RPMI8226 (cell line): ENCODE measurements at places on chromosomes 2 and 18.

DNA sequence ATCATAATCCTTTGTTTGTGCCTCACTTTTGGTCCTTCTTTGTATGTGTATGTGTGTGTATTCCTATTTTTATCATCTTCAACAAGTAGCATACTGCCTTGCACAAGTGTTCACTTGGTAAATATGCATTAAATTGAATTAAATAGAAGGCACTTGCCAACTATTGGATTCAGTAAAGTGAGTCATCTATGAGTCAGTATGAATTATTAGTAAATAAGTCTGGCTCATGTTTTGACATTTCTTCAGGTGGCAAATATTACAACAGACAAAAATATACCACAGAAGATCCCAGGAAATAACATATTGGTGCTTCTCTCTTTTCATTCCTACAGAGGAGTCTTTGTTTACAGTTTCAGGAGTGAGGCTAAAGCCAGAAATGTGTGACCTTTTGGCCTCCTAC is 84.1 kb downstream of the CDK15 start:
- DNase-seq, result no peak

DNA sequence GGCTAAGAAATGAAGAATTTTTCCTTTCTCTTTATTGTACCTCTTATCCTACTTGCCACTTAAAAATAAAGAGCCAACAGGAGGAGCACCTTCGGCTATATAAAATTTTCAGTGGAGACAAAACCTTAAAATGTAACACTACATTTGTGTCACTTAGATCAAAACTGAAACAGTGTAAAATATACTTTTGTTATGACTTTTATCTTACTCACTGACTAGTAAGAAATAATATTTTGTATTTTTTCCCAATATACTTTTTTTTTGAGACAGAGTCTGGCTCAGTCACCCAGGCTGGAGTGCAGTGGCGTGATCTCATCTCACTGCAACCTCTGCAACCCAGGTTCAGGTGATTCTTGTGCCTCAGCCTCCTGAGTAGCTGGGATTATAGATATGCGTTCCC is 28.3 kb downstream of the KCNJ13 start:
- no peak for DNase-seq

DNA sequence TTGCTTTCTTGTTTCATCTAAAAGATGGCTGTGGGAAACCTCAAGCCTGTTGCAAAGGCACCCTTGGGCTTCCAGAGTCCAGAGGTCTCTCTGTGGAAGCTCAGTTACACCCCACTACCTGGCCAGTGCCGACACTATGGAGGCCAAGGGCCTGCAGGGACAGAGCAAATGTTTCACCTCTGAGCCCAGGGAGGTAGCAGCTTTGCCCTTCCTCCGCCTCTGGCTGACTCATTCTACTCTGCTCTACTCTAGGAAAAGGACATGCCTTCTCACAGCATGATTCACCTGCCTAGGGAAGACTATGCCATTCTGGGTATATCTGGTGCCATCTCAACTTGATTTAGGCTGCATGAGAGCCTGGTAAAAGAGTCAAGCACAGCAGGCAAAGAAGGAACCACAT is 12.2 kb downstream of the MYOM1 start:
- no peak for DNase-seq

GRCh38 chr18:64407606-64408005 is 258.7 kb upstream of the LINC00305 start:
- DNase-seq, result peak; percentile 44

- DNase-seq, result no peak
Observed at GRCh38 chr2:100418406-100418962, 1.0 kb upstream of the CHST10 start.

GRCh38 chr2:144920755-144921530 is 401.0 kb upstream of the ZEB2 start:
- DNase-seq, result no peak

- no peak for DNase-seq
Observed at GRCh38 chr2:9199716-9200632, 6.6 kb upstream of the ASAP2 start.

DNA sequence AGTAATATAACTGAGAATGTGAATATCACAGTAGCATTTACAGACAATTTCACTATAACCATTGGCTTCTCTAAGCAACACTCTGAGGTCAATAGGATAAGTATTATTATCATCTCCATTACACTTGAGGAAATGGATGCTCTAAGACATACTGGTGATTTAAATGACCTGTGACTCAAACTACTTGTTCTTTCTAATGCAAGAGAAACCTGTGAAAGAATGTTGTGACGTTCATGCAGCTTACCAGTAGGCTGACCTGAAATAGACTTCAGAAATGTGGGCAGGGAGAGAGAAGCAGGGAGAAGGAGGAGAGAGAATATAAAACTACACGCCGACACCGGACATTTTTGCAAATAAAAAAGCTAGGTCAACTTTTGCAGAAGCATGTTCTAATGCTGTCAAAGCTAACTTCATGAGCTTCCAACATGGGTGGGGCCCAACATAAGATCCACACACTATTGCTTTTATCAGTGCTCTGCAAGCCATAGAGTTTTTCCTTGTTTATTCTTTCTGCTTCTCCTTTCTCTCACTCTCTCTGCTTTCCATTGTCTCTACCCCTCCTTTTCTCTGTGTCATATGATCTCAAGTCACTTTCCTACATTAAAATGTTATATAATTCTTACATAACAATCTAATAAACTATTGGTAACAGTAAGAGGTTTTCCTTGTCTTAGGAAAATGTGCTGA is 217.6 kb upstream of the FN1 start:
- DNase-seq, result no peak

DNA sequence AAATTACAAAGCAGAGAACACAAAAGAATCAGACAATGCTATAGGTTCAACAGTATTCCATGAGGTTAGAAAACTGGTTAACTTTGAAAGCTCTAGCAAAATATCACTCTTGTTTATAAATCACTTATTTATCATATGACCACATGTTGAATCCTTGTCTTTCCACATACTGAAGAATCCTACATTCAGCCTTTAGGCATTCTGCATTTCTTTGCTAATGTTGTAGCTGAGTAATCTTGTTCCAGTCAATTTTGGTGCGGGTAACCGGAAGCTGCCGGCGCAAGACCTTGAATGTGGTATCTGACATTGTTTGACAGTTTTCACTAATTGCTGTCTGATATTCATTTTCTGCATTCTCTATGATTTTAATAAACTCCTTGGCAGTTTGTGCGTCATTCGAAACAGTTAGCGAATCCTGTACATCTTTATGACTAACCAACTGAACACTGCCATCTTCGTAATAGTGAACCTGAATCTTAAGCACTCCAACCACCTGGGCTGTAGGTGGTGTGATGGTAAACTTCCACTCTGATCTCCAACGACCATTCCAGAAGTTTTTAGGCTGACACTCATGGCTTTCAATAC is 154.1 kb downstream of the BAZ2B start:
- DNase-seq, result no peak

GRCh38 chr2:10402062-10402585 is 46.0 kb downstream of the ODC1 start:
- DNase-seq, result no peak

DNA sequence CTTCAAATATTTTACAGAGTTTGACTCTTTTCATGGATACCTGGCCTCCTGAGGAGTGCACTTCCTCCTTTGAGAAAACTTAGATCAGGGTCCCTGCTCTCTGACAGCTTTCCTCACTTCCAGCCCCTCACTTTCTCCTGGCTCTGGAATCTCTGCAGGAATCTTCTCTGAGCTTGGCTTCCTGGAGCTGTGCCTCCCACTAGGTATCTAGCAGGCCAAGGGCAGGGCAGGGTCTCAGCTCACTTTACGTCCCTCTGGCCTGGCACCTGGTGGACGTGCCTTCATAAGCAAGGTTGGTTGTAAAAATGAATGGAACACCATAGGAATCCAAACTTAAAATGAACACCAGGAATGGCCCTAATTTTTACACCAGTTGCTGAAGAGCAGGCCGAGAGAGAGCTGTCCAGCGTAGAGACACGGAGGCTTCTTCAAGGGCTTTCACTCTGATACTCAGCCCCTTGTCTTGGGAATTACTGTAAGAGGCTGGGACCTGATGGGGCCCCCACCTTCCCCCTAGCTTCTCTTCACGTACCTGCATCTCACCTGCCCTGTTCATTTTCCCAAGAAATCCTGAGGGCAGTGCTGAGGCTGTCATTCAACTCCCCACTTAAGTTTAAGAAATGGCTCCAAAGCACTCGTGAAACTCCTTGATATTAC is 426.9 kb upstream of the ID2 start:
- no peak for DNase-seq

DNA sequence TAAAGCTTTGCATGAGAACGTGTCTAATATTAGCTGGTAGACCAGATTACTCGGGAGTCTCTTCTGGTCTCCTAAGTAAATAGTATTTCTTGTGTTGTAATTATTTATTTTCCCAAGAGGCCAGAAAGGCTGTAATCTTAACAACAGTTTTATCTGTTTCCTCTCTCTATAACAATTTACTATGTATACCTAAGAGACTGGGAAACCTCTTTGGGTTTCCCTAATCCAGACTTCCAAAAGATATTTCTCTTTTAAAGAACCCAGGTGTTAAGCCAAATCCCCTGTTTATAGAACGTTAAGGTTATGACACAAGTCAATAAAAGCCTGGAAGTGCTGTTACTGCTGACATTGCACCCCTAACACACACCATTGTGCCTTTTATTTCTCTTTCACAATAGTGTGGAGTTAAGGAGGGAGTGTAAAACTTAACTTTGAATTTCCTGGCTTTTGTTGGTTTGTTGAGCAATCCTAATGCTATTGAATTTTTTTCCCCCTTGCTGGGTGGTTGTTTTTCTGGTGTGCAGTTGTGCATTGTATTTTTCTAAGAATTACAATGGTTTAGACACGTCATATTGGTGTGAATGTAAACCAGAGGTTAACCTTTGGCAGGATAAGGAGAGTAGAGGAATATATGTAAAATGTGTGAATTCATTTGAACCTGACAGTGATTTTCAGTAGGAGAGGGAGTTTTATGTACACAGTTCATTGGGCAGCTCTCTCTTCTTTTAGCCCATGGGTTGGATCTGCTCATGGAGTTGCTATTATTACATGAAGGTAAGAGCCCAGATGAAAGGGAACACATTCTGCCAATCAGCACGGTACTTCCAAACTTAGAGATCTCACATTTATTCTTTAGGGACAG is 192.8 kb downstream of the MTX2 start:
- DNase-seq, result no peak

DNA sequence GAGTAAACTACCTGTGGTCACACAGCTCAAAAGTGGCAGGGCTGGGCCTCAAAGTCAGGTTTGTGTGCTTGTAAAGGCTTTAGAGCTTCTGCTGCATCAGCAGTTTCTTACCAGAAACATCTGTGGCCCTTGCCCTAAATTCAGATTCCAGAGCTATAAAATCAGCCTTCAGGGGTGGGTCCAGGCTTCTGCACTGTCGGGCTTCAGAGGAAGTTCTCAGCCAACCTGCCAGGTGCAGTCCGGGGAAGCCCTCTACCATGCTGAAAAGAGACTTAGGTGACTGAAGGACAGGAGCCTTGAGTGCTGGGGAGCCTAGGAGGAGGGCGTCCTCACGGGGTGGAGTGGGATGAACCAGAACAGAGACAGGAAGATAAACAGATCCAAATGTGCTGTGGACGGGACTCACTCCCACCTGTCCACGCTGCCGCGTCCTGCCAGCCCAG is 69.9 kb upstream of the HS6ST1 start:
- peak; percentile 95 for DNase-seq

- DNase-seq, result no peak
Observed at GRCh38 chr2:164220265-164220664, 401.0 kb downstream of the GRB14 start.

GRCh38 chr2:172098650-172099471 is 3.8 kb downstream of the DLX2 start:
- DNase-seq, result peak; percentile 50

- no peak for DNase-seq
Observed at GRCh38 chr2:145273840-145274239, 753.9 kb upstream of the ZEB2 start.

- no peak for DNase-seq
Observed at GRCh38 chr2:130355172-130355577, 681 bp upstream of the PTPN18 start.

DNA sequence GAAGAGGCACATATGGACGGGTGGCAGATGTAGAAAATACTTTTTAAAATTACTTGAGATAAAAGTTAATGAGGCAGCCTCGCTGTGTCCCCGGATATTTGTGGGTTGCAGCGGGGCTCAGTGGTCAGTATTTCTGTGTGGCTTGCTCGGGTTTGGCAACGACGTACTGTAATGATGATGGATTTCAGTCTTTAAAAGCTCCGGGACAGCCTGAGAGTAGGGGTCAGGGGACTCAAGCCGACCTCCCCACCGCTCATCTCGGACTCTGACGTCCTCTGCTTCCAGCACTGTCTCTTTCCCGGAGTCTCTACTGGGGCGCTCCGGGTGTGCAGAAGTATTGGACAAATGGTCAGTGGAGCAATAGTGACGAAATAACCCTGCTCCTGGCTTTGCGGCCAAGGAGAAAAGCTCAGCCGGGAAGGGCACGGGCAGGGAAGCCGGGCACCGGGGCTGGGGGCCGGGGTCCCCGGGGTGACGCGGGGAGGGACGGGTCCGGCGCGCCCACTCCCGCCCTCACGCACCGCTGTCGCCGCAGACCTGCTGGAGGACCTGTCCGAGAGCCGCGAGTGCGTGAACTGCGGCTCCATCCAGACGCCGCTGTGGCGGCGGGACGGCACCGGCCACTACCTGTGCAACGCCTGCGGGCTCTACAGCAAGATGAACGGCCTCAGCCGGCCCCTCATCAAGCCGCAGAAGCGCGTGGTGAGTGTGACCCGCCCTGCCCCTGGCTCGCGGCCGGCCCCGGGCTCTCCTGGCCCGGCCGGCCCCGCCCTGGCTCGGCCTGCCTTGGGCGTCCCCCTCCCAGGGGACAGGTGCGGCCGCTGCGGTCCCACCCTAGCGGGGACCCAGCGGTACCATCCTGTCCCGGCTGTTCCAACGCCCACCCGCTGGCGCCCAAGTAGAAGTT is 7.3 kb downstream of the GATA6 start:
- DNase-seq, result no peak

DNA sequence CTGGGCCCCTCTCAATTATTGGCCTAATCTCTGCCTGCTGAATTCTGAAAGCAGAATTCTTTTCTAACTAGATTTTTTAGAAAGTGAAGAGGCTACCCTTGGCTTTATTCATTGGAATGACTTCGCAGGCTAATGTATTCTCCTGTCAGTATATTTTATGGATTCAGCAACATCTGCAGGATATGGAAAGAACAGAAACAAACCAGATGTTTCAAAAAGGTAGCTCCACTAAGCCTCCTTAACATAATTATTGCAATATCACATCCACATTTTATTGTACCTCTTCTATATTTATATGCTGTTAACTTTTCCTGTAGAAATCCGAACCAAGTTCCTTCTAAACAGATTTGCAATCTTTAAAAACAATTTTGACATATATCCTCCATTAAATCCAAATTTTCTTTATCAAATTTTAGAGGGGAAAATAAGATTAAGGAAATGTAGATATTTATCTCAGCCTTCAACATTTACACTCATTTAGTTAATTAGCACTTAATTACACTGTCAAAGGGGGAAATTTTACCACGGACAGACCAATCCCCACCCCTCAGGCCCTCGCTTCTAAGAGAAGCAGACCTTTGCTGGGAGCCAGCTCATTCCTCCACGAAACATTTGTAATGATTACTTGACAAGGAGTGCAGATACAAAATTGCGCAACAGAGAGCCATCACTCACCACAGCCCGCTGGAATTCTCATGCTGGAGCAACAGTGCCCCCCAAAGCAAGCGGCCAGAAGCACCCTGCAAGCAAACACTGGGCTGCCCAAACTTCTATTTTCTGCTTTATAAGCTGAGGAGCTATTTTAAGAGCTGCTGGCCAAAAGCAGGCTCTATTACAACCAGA is 253.4 kb downstream of the ETAA1 start:
- DNase-seq, result peak; percentile 50
